ENCODE measurements at places on chromosomes 16 and 17. TPM values are rescaled to one million over a fixed set of nuclear protein-coding genes. Genes with fewer than 3 reads are reported as not detected.

ELOB gene
- total RNA-seq = 87.0 TPM

TNFRSF17 gene
- total RNA-seq = 3.2 TPM

TBC1D3E gene
- not detected for total RNA-seq

APRT gene
- total RNA-seq = 44.2 TPM

CIBAR2 gene
- 22.6 TPM for total RNA-seq

MXRA7 gene
- total RNA-seq = 101 TPM

TAC4 gene
- total RNA-seq = not detected

BTBD17 gene
- not detected for total RNA-seq

CLEC18A gene
- 1.4 TPM for total RNA-seq

TBC1D3B gene
- total RNA-seq = 7.5 TPM

WNT9B gene
- total RNA-seq = 0.11 TPM

C1QTNF8 gene
- not detected for total RNA-seq

ATP2C2 gene
- total RNA-seq = 96.8 TPM

TAOK2 gene
- 71.8 TPM for total RNA-seq

TMEM132E gene
- total RNA-seq = 0.09 TPM

CD300A gene
- 21.0 TPM for total RNA-seq

BEAN1 gene
- 0.31 TPM for total RNA-seq

MRC2 gene
- total RNA-seq = 78.8 TPM

DPEP3 gene
- total RNA-seq = 0.51 TPM

ALOX12B gene
- 0.46 TPM for total RNA-seq

ARHGAP27 gene
- total RNA-seq = 42.4 TPM

CSH1 gene
- total RNA-seq = not detected

CHP2 gene
- total RNA-seq = 2.0 TPM

ZSCAN10 gene
- 0.21 TPM for total RNA-seq

CD300E gene
- total RNA-seq = 3.4 TPM

TPSG1 gene
- total RNA-seq = not detected

MAPT gene
- 3.8 TPM for total RNA-seq

MYL11 gene
- total RNA-seq = not detected

GP2 gene
- 11.9 TPM for total RNA-seq

ACSF3 gene
- 33.6 TPM for total RNA-seq

CACNG5 gene
- total RNA-seq = not detected

TNFRSF12A gene
- 19.1 TPM for total RNA-seq

FHOD1 gene
- total RNA-seq = 129 TPM

C16orf86 gene
- total RNA-seq = 6.1 TPM

HOXB13 gene
- total RNA-seq = not detected

KRTAP4-5 gene
- total RNA-seq = not detected

TMEM238L gene
- total RNA-seq = not detected

KRT33A gene
- total RNA-seq = not detected

EPX gene
- total RNA-seq = 0.14 TPM

KIF2B gene
- total RNA-seq = not detected

ZNF423 gene
- 4.9 TPM for total RNA-seq

KRT222 gene
- total RNA-seq = not detected

UTS2R gene
- 0.17 TPM for total RNA-seq

KCNJ2 gene
- 9.7 TPM for total RNA-seq

COPZ2 gene
- total RNA-seq = 6.8 TPM

CACNG1 gene
- not detected for total RNA-seq

Data from lung (tissue), 17 donors.